ENCODE measurements at places on chromosomes 7 and 10.

DNA sequence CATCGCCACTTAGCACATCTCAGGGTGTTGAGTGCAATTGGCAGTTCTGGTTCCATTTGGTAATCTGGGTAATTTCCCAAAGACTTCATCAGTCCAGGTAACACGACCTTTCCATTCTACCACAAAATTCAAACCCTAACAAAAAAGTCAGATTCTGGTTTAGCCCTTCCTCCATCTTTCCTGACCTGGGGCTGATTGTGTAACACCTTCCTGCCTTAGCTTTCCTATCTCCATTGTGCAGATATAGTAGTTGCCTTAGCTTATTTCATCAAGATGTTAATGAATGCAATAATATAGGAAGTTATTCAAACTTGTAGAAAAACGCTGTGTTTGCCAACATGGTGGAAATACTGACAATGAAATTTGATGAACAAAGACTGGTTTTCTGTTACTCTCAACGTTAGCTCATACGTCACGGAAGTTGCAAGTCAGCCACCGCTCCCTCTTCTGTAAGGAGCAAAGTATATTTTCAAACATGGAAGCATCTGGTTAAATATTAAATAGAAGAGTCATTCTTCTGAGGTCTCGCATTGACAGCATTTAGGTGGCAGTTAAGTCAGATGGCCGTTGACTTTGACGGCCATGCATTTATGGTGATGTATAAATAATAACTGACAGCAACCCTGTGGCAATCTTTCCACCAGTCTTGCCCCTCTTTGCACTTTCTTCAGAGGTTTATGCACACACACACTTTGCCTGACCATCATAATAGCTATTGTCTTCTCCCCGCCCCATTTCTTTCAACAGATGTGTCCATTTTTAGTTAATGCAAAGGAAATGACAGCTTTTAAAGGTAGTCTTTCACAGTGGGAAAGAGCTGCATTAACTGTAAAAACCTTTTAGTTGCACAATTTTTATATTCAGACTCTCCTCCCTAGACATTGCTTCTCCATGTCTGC lies 205.1 kb upstream of the BMPER start:
- DNase-seq = no peak

GRCh38 chr7:104327534-104327933 lies 869 bp upstream of the LHFPL3 start:
- DNase-seq = no peak

GRCh38 chr10:97332591-97333350 lies 1.8 kb downstream of the FRAT2 start:
- DNase-seq = peak; percentile 88

- DNase-seq = peak; percentile 73
Measured at GRCh38 chr10:71302874-71303568, 16.0 kb upstream of the SLC29A3 start.

GRCh38 chr7:22578007-22578733 lies 78.2 kb upstream of the STEAP1B start:
- DNase-seq = peak; percentile 99

DNA sequence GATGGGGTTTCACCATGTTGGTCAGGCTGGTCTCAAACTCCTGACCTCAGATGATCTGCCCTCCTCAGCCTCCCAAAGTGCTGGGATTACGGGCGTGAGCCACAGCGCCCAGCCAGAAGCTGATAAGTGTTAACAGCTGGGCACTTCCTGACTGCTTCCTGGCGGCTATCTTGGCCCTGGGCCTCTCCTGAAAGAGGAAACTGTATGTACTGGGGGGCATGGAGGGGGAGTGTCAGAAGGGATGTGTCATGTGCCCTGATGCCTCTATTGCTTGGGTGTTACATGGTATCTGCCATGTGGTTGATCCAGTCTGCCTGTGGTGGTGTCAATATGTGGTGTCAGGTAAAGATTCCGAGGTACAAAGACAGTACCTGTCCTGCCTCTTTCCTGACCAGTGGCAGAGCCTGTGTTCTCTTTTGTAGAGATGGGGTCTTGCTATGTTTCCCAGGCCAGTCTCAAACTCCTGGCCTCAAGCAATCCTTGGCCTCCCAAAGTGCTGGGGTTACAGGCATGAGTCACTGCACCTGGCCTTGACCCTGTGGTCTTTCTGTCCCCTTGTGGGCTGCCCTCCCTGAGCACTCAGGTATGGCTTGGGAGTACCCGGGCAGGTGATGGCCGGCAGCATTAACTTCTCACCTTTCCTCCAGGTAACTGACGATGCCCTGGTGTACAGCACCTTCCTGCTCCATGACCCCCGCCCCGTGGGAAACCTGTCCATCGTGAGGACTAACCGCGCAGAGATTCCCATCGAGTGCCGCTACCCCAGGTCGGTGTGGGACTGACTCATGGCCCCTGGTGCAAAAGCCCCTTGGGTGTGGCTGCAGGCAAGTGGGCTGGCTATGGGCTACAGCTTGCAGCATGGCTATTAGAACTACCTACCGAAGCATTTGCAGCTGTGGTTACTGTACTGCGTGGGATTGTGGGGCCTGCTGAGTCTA lies 4.4 kb downstream of the ZP3 start:
- DNase-seq = peak; percentile 39

- no peak for DNase-seq
Measured at GRCh38 chr10:130243015-130243414, 106.8 kb downstream of the GLRX3 start.
